Cardiac fibroblast (primary cell): ENCODE measurements at places on chromosomes 7 and 10.

DNA sequence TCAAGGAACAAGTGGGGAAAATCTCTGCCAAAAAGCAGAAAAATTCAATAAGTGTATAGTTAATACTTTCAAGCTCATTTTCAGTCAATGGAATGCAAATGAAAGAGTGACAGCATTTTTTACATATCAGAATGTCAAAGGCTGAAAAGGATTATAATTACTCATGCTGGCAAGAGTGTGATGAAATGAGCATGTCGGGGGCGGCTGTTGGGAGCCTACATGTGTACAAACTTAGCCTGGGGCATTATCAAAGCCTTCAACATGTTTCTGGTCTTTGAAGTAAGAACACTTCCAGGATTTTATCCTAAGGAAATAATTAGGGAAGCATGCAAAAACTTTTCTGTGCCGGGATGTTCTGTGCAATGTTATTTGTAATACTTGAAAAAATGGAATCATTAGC is 221.7 kb upstream of the LYZL1 start:
- peak; percentile 58 for DNase-seq

DNA sequence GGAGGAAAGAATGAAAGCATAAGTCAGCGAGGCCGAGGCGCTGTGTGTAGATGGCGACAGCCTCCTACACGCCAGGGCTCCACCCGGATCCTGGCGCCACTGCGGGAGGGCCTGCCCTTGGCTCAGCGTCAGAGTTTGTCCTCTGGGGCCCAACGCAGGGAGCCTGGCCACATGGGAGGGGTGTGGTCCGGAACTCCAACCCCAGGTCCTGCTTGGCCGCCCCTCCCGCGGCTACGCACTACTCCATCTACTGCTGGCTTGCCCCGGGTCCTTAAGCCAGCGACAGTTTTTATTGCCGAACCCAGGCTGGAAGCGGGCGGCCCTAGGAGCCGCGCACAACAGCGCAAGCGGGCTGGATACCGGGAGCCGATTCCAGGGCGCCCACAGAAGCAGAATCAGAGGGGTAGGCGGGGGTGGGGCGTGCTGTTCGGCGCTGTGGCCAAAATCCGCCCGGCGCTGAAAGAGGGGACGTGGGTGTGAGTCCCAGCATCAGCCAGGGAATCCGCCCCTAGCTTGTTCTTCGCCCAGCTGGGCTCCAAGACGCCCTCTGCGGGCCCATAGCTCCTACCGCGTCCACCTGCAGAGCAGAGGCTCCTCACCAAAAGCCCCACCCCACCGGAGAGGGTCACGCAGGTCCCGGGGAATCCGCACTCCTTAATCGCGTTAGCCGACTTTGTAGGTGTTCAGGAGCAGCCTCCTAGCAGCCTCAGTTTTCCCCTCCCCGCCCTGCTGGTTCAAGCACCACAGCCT is 4.5 kb downstream of the KAZALD1 start:
- peak; percentile 63 for DNase-seq

GRCh38 chr7:151460474-151460855 is 20.5 kb upstream of the CRYGN start:
- DNase-seq = no peak

GRCh38 chr7:93715234-93715633 is 140.7 kb upstream of the CALCR start:
- DNase-seq = peak; percentile 77

DNA sequence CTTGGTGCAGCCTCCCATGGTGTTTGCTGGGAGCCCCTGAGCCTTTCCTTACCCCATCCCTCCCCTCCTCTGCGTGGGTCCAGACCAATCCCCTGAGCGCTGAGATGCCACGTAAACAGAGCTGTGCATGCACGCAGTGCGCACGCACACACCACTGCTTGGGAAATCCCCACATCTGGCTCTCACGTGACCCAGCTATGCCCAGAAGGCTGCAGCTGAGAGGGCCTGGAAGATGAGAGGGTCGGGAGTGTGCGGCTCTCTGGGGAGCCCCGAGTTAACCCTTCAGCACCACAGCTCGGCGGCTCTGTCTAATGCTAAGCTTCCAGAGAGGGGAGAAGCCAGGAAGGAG is 177.2 kb downstream of the SH3PXD2A start:
- DNase-seq = peak; percentile 99

DNA sequence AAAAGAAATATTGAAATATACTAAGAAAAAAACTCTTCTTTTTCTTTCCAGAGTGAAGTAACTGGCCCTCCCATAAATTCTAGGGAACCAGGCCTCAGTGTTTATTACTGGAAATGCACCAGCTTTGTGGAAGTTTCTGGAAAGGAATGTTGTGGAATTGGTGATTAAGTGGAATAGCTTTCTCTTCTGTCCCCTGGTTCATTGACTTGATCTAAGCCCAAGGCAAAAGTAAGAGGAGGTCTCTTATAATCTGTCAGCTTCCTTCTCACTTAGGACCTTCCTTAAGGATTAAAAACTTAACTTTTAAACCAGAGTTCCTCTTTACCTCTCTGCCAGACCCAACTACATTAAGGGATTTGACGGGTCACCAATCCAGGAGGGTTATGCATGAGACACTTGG is 266.2 kb downstream of the SLC25A13 start:
- DNase-seq = no peak
